ENCODE measurements at places on chromosomes 4 and X. TPM values are rescaled to one million over a fixed set of nuclear protein-coding genes. Genes with fewer than 3 reads are reported as not detected.

MAGEB10 gene
- total RNA-seq, result not detected

- DNase-seq, result peak; percentile 45
Measured at GRCh38 chr4:72567821-72568675, 973 bp downstream of the ADAMTS3 start.

ATP2B3 gene
- total RNA-seq, result not detected

DNA sequence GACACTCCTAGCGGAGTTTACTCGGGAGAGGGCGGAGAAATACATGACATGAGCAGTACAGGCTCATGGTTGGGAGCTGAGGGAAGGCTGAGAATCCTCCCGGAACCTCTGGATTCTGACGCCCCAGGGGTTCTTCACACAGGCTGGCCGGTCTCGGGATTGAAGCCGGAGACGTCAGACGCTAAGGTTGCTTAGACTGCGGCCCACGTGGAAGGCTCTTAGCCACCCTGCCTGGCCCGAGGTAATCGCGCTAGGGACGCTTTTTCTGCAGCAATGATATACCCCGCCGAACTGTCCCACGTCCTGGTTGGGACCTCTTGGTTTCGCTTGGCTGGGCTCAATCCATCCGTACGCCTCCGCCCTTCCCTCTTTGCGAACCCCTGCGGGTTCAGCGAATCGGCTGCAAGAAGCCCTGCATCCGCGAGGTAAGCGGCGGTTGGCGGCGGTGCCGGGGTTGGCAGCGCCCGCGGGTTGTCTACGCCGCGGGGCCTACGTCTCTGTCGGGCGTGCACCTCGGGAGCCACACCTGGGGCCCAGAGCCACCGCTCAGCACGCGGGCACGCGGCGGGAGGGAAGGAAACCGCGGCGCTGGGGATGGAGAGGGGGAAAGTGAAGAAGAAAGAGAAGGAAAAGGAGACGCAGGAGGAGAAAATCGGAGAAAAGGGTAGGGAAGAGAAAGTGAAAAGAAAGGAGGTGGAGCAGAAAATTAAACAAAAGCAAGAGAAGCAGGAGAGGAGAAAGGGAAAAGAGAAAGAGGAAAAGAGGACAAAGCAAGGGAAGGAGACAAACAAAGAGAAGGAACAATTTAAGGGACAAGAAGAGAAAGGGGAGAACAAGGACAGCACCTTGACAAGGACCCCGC is at the start of gene ARL9:
ARL9 (plus strand) TSS at position 523 of the 862 bp plus-strand sequence; CDS start at position 595, 72 bp downstream.
- peak; percentile 45 for DNase-seq

ACE2 gene
- not detected for total RNA-seq

DNA sequence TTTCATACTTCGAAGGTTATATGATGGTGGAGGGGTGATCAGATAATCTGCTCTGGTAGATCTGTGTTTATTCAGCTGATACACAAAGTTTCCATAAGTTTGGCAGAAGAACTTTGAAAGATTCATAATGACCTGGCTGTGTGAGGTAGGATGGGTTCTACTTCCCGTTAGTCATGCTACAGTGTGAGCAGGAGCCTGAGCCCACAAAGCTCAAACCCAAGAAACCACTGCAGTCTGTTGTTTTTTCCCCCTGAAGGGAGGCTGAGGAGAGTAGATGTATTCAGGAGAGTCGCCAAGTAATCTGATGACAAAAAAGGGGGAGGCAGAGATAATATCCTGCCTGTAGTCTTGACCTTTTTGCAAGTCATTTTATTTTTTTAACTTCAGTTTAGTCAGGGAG is 52.8 kb upstream of the PPP3CA start:
- no peak for DNase-seq

GRCh38 chr4:3226944-3227343 is 22.0 kb upstream of the MSANTD1 start:
- no peak for DNase-seq

MAGEA11 gene
- total RNA-seq, result not detected

GRCh38 chr4:123589301-123589700 is 192.7 kb downstream of the SPRY1 start:
- DNase-seq, result no peak

- no peak for DNase-seq
Measured at GRCh38 chr4:101956068-101956825, 165.7 kb downstream of the BANK1 start.

NPNT gene
- not detected for total RNA-seq

- no peak for DNase-seq
Measured at GRCh38 chr4:77501851-77502250, 103.8 kb upstream of the CXCL13 start.

DNA sequence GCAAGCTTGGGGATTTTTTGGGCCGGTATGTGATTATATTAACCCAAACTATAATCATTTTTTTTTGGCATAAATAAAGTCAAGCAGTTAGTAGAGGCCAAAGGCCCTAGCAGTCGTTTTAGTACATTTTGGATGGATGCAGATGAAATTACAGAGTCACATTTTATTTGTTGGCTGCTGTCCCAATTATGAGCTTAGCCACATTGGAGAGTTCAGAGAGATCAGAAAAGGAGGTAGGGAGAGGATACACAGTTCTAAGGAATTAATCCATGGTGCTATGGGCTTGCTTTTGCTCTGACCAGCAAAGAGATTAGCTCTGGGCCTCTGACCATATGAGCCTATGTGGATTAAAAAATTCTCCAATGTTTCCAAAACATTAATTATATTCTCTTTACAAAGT is 395.1 kb downstream of the RAPGEF2 start:
- DNase-seq, result peak; percentile 67

DNA sequence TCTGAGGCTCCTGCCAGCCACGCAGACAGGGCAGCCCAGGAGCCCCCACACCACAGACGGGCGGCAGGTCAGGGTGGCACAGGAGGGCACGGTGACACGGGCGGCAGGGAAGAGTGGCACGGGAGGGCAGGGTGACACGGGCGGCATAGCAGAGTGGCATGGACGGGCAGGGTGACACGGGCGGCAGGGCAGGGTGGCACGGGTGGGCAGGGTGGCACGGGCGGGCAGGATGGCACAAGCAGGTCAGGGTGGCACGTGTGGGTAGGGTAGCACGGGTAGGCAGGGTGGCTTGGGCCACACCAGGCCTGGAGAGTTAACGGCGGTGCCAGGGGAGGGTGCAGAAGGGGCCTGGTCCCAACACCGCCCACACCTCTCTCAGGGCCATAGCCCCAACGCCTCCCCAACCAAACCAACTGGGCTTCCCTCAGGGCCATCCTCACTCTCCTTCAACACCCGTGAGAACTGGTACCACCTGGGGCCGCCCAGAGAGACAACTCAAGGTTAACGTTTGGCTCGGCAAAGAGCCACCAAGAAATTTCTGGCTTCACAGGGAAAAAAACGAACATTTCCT is 3.4 kb downstream of the CTBP1 start:
- DNase-seq, result no peak

DNA sequence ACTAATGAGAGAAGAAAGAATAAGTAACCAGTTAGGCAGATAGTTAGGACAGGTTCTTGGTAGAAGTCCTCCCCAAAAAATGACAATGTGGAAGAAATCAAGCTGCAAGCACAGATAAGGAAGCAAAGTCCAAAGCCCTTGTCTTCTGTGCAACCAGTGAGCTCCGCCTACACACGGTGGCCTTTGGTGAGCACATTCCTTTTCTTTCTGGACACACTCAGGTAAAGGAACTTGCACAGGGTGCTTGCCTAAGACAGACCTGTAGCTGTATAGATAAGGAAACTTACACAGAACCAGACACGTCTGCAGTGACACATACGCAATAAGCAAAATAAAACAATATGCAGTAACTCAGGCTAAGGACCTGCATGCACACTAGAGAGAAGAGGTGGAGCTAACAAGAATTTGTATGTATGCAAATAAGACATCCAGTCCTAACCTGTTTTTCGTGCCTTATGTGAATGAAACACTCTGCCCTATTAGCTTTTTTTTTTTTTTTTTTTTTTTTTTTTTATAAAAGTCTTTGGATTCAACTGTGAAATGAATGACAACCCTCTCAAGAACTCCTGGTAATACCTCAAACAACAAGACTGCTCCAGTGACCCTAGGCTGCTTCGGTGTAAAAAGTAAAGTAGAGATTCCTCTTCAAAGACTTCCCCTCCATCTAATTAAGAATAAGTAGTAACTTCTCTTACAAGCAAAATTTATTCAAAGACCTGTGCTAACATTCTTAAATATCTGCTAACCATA is 48.8 kb downstream of the UGT2B10 start:
- DNase-seq, result no peak

DCHS2 gene
- total RNA-seq, result not detected

GRCh38 chrX:39903937-39904336 is 193.8 kb downstream of the BCOR start:
- no peak for DNase-seq

DNA sequence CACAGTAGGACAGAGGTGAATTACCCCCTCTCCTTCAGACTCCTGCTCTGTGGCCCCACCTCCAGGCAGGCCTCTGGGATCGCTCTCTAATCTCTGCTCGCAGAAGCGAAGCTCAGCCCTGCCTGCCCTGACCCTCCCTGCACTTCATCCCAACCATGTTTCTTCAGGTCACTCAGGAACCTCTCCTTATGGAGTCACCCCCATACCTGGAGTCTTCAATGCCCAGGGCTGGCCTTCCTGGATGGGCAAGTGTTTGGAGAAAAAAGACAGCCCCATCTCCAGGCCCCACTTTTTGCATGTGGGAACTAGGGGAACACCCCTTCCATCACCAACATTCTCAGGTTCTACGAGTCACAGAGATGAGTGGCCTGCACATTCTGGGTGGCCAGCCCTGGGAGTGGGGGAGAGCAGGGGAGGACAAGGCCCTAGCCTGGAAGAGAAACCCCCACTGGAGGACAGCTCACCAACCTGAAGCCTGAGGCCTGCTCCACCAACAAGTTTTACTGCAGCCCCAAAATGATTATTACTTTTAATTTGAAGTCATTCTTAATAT is 90.8 kb downstream of the PPP2R2C start:
- DNase-seq, result no peak

Measured in G401 (cell line).